HEK293T (cell line): ENCODE measurements at places on chromosomes 1 and 21.

DNA sequence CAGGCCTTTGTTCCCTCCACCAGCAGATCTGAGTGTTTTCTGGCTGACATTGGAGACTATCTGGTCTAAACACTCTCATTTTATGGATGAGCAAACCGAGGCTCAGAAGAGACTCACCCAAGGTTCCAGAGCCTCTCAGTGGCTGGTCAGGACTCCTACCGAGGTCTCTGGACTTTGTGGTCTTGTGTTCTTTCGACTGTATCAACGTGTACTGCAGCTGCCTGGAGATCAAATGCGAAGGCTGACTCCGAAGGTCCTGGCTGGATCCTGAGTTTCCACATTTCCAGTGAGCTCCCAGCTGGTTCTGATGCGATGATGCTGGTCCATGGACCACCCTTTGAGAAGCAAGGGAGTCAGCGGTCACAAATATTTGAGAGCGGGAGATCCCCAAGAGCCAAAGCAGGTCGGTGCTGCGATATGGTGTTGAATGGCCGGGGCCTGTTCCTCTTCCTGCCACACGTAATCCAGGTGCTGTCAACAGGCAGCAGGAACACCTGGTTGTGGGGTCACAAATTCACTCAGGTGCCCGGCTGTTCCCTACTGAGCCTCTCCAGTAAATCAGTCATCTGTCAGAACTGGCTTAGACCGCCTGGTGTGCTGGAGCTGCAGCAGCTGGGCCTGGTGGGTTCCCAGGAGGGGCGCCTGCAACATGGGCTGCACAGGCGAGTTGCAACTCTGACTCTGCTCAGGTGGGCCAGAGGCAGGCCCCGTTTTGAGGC, 94.8 kb upstream of the USP24 start:
- DNase-seq = no peak

GRCh38 chr1:23417570-23417969, 7.0 kb downstream of the TCEA3 start:
- no peak for DNase-seq

- DNase-seq = no peak
These were observed 4.4 kb downstream of the ITPKB start for GRCh38 chr1:226734611-226735153.

DNA sequence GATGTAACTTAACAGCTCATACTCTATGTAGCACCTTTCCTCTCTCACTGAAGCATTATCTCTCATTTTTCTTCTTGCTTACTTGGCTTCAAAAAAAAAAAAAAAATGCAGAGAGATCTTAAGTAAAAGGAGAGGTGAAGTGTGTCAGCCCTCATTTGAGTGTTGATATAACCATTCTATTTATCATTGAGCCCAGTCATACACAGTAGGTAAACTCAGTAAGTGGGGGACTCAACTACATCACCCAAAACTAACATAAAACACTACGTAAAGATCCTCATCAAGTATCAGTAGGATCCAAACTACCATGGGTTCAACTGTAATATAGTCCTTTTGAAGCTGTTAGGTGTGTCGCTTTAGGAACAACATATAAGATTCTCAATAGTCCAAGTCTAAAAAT, 8.2 kb downstream of the PNRC2 start:
- DNase-seq = no peak

GRCh38 chr21:19853709-19854575, 1144.3 kb upstream of the NCAM2 start:
- peak; percentile 10 for DNase-seq

GRCh38 chr1:44237721-44238457, 24.6 kb downstream of the DMAP1 start:
- DNase-seq = peak; percentile 97

GRCh38 chr1:200749090-200749489, 10.4 kb downstream of the CAMSAP2 start:
- DNase-seq = no peak

GRCh38 chr1:183734543-183735036, 70.3 kb upstream of the RGL1 start:
- DNase-seq = no peak

- no peak for DNase-seq
These were observed 47.9 kb downstream of the CAPN9 start for GRCh38 chr1:230794871-230795605.

- no peak for DNase-seq
These were observed 253.2 kb downstream of the PTPRC start for GRCh38 chr1:198892065-198892464.

DNA sequence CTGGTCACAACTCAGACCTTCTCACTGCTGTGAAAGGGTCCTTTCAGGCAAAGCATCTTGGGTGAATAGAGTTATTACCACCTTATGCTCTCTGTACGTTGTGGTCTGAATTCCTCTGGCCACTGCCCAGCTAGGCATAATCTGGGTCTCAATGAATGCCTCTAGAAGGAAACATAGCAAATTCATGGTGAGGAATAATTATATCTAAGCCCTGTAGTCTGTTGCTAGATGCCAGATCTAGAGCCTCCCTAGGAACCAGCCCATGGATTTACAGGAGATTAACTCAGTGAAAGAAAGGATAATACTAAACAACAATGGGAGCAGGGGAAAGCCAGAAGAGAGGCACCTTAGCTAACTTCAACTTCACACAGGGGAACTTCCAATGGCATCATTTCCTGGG, 2.4 kb upstream of the COL11A1 start:
- no peak for DNase-seq

GRCh38 chr1:165537356-165538109, 6.3 kb upstream of the LRRC52 start:
- DNase-seq = no peak

GRCh38 chr1:43706598-43707189, 642 bp upstream of the ST3GAL3 start:
- peak; percentile 21 for DNase-seq

- DNase-seq = no peak
These were observed 39.5 kb downstream of the LRRC8B start for GRCh38 chr1:89563957-89564604.

GRCh38 chr1:231487019-231487418, 41.5 kb upstream of the TSNAX start:
- no peak for DNase-seq

- no peak for DNase-seq
These were observed 47.9 kb downstream of the SUSD4 start for GRCh38 chr1:223316082-223316481.

DNA sequence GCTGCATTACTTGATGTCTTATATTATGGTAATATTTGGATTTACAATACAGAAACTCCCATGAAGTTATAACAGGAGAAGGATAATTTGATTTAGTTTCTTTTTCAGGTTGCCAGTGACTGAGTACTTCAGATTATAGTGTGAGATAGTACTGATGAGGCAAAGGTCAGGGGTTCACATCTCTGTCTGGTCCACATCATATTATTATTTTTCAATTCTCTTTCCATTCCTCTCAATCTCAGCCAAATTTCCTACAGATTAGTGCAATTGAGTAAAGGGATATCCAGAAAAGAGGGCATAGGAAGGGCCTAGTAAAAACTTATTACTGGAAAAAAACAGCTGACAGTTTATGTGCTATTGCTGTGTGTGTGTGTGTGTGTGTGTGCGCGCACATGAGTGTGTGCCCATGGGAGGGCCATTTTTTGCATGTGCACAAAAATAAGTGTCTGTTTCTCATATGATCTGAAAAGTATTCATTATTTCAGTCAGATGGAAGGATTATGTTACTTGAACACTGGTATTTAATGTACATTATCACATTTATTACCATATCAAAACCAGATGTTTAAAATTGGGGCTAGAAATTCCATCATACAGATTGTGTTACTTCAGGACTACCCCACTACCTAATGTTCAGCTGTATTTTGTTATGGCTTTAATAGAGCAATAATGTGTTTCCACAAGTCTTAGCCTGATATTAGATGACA, 78.3 kb upstream of the KCNK2 start:
- DNase-seq = no peak

DNA sequence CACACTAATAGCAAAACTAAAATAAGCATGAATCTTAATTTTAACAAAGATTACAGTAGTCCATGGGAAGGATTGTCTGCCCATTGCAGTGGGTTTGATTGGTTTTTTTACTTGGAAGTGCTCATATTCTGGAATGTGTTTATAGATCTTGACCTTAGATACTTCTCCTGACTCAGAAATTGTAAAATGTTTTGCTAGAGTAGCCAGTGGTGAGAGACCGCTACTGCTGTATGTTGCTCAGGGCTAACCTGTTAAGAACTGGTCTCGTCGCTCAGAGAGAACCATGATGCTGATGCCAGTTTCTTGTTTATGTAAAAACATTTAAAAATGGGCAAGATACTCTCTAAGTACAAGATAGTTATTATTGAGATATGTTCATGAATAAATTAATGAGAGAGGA, 99.9 kb downstream of the ROR1 start:
- DNase-seq = no peak

DNA sequence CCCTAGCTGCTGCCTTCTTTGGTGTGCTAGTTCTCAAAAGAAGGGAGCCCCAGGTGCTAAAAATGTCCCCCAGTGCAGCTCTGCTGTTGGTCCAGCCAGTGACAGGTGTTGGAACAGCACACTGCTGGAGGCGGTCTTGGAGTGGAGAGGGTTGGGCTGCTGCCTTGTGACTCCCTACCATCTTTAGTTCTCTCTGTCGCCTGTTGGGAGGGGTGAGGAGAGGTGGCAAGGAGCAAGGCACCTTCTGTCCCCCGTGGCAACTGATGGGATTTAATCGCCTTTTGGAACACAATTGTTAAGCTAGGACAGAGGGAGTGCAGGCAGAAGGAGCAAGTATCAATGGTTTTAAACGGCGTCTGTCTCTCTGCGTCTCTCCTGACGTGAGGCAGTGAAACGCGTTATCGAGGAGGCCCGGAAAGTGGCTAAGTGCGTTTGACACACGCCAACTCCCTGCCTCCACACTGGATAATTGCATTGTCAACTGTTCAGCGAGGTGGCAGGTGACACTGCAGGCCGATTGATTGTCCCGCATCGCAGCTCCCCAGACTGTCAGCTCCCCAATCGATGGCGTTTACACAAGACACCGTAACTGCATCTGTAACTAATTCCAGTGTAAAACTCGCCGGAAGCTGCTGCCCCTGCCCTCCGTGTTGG, 34.0 kb downstream of the TMEM53 start:
- no peak for DNase-seq

- peak; percentile 27 for DNase-seq
These were observed 558 bp downstream of the USP1 start for GRCh38 chr1:62437273-62437940.

DNA sequence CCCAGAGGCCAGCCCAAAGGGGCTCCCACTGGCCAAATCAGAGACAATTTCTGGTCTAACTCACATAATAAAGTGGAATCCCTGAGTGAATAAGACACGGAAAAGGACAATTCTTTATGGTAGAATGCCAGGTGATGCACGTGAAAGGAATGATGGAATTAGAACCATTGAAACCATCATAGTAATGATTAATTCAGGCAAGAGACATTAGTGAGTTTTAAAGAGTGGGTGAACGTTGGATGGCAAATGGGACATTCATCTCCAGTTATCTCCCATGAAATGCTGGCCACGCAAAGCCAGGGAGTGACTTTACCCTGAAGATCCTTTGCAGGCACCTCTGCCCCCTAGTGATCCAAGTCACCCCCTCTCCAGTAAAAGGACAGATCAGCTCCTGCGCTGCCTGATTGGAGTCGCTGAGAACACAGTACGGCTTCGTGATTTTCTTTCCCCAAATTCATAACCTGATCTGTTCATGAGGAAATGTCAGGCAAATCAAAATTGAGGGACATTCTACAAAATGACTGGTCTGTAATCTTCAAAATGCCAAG, 87.5 kb downstream of the AJAP1 start:
- no peak for DNase-seq

DNA sequence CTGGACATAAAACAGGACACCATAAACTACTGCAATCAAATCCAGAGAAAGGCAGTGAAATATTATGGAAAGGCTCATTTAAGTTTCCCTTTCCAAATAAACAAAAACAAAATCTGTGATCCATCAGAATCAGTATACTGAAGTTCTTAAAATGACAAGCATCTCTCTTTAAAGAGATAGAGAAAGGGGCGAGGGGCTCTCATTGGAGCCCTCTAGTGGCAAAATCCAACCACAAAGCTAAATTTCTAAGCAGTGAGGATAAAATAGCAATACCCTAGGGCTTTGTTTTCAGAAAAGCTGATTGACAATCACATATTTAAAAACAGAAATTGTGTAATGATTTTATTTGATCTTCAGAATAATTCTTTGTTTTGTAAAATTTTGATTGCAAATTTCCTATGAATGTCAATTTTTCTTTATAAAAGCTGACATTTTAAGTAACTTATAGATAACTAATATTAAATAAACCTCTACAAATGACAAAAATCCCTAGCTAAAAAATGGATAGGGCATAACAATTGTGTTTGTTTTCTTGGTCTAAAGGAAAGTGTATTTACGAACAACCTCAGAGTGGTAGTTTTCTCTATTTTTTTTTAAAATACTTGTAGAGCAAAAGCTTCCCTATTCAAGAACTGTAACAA, 138.2 kb downstream of the COL24A1 start:
- DNase-seq = peak; percentile 39

DNA sequence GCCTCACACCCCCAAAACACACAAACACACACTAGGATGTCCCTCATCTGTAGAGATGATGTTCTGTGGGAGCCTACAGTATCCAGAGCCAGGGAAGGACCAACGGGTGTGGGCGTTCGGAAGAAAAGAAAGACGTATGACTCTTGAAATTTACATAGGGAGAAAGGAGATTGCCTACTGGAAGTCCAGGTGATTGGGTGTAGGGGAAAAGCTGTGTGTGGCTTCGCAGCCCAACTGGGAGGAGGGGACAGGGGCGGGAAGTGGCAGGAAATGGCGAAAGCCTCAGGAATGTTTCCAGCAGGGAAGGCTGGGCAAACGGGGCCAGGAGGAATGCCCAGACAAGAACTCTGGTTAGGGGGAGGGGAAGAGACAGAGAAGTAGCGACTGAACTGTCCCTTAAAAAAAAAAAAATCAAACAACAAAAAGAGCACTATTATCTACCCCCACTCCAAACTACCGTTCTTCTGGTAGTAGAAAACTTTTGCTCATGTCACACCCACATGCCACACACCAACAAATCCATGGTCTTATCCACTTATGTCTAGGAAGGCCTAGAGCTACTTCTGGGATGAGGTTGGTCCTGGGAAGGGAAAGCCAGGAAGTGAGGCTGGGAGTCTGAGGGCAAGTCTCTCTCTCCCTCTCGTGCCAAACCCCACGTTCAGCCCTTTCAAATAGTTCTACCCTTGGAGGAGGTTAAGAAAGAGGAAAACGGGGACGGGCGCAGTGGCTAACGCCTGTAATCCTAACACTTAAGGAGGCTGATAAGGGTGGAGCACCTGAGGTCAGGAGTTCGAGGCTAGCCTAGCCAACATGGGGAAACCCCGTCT, 1.8 kb upstream of the CKS1B start:
- DNase-seq = no peak

DNA sequence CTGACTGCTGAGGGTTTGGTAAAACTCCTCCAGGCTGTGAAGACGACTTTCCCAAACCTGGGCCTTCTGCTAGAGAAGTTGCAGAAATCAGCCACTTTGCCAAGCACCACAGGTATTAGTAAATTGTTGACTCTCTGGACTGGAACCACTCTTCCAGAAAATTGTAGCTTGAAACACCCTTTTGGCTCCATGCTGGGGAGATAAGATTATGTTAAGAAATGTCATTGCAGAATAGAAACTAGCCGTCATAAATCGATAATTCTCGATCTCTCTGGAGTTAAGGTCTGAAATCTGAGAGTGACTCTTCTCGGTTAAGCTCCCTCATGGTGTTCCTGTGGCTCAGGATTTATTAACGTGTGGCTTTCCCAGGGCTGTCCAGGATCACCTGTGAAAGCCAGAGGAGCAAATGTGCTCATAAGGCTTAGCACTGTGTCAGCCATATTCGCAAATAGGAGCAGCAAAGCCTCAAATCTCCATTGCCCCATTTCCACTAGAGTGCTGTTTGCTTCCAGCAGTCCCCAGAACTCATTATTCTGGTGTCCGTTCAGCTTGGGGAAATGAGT, 54.6 kb downstream of the ZBTB40 start:
- DNase-seq = no peak
